ENCODE measurements at places on chromosomes 5 and 9.

DNA sequence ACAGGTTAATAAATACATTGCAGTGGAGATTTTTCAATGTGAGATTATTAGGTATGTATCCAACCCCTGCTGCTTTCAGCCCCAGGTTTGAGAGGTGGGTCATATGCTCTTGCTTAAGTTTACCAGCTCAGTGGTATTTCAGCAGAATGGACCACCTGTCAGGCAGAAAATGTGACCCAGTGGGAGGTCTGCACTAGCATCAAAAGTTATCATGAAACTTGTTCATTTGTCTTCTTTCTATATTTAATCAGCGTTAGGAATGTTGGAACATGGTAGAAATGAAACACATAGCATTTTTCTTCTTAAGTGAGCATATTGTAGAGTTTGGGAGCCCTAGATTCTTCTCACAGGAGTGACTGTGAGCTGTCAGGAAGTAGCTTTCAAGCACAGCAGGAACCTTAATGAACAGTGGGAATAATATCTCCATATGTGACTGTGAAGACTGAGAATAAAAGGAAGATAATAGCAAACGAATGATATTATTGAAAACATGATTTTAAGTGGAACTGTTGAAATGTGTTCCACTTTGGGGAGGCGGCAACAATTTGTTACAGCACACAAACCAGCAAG lies 596.9 kb upstream of the CDH6 start:
- DNase-seq = peak; percentile 86

DNA sequence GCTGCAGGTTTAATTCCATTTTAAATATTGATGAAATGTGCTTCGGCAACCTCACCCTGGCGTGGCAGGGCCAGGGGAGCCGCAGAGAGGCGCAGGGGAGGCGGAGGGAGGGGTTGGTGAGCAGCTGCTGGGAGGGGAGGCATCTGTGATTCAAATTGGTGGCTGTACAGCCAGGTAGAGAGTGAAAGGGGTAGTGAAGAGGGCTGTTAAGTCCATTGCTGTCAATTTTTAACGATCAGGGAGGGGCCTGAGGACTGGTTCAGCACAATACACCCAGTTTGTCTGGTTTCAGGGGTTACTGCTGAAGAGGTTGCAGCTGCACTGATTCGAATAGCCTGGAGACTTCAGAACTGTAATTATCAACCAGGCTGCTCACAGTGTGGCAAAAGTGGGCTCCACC lies 31.3 kb downstream of the LHX6 start:
- no peak for DNase-seq

DNA sequence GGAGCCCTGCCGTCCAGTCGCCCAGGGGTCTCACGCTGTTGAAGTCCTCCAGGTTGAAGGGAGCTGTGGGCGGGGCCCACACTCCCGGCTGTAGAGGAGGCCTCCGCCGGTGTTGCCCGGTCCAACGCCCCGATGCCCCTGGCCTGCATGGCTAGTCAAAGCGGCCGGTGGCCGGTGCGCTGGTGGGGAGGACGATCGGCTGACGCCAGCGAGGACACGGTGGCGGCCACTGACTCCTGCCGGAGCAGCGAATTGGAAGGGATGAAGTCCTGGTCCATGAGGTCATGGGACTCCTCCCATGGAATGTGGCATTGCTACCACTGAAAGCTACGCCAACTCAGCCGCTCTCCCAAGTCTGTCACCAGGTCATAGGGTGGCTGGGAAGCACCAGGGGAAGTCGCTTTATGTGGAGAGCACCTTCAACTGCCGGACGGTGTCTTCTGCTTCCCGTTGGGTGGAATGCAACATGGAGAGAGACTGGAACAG lies 11.8 kb downstream of the RCL1 start:
- DNase-seq = no peak

DNA sequence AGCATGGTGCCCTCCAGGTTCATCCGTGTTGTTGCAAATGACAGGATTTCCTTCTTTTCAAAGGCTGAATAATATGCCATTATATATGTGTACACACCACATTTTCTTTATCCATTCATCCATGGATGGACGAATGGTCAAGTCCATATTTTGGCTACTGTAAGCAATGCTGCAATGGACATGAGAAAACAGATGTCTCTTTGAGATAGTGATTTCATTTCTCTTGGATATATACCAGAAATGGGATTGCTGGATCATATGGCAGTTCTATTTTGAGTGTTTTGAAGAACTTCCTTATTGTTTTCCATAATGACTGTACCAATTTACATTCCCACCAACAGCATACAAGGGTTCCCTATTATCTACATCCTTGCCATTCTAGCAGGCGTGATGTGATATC lies 67.9 kb downstream of the TEK start:
- DNase-seq = no peak

GRCh38 chr9:116484492-116485061 lies 202.5 kb upstream of the TRIM32 start:
- DNase-seq = no peak

- DNase-seq = peak; percentile 54
Measured at GRCh38 chr9:2180154-2180553, 165.0 kb downstream of the SMARCA2 start.

GRCh38 chr9:17025281-17025680 lies 109.6 kb upstream of the CNTLN start:
- DNase-seq = no peak

- no peak for DNase-seq
Measured at GRCh38 chr5:134439210-134439654, 27.6 kb upstream of the CDKN2AIPNL start.

GRCh38 chr5:72237415-72237814 lies 82.6 kb downstream of the MRPS27 start:
- DNase-seq = no peak

DNA sequence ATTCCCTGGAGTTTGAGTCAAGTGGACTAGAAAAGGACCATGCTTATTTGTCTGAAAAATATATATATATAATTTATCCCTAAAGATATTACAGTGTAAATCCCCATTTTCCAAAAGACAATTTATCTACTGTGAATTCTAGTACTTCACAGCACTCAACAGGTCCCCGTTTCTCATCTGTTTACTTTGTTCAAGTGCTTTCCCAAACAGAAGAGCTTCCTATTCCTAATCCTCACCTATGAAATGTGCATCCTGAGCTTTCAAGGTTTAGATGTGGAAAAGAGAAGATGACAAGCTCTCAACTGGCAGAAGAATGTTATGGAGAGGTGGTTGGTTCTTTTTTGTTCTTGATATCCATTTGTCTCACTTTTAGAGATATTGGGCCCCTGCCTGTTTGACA lies 401.6 kb upstream of the ZNF608 start:
- no peak for DNase-seq

GRCh38 chr5:75701856-75702255 lies 15.4 kb downstream of the POC5 start:
- no peak for DNase-seq

- no peak for DNase-seq
Measured at GRCh38 chr5:176178789-176179188, 59.4 kb upstream of the SIMC1 start.

DNA sequence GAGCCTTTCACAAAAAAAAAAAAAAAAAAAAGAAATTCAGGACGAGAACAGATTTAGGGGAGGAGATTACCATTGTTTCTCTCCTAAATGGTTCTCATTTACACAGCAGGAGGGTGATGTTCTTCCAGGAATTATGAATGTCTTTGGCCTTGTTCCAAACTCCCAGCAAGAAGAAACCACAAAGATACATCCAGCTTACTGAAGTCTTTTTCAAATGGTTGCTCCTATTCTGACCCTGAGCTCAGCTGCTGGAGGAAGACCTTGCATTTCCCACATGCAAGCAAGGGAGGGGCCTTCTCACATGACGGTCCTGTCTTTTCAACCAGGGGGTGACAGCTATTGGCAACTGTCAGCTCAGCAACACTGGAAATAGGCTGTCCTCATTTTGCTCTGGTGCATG lies 203.0 kb upstream of the VLDLR start:
- DNase-seq = peak; percentile 95

- no peak for DNase-seq
Measured at GRCh38 chr5:151264113-151264512, 11.1 kb downstream of the GM2A start.

DNA sequence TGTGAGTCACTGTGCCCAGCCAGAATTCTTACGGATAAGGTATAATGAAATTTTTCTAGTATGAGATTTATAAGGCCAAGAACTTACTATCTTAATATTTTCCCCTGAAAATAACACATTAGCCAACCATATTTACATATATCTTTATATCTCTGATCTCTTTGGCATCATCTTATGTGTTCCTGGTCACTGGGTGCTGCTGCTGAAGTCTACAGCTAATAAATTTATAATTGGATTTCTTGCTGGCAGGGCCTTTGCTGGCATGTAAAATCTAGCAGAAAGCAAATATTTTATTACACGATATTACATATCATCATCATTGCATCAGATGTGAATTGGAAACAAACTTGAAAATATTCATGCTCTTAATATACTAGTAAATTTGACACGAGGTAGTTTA lies 590.7 kb downstream of the ANXA1 start:
- DNase-seq = no peak

DNA sequence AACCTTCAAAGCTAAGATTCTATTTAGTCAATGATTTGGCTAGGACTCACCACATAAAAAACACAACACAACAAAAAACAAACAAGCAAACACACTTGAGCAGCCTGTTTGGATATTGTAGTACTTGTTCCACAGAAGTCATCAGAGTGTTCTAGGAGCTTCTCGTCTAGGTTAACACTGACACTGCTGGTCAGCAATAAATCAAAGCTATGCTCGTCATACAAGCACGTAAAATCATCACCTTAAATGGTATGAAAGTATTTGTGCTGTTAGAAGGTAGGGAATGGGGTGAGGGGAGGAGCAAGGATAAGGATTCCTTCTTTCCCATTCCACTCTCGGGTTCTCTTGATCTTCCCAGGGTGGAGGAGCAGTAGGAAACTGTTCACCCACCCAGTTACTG lies 88.0 kb downstream of the ARL15 start:
- DNase-seq = no peak

DNA sequence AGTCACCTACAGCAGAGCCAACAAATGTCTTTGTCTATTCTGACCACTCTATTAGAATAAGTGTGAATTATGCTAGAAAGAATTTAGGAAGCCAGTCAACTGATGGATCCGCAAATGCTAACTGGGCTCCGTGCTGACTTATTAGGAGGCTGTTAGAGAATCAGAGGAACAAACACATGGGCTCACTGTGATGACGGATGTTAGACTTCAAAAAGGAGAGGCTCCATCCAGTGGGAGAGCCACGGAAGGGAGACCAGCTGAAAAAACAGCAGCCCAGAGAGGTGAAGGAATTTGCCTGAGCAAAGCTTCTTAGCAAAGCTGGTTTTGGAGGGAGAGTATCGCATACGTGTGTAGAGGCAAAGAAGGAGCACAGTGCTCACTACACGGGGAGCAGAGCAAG lies 5.8 kb upstream of the TGFBI start:
- DNase-seq = no peak

- no peak for DNase-seq
Measured at GRCh38 chr9:3898461-3899218, 372.8 kb upstream of the RFX3 start.

DNA sequence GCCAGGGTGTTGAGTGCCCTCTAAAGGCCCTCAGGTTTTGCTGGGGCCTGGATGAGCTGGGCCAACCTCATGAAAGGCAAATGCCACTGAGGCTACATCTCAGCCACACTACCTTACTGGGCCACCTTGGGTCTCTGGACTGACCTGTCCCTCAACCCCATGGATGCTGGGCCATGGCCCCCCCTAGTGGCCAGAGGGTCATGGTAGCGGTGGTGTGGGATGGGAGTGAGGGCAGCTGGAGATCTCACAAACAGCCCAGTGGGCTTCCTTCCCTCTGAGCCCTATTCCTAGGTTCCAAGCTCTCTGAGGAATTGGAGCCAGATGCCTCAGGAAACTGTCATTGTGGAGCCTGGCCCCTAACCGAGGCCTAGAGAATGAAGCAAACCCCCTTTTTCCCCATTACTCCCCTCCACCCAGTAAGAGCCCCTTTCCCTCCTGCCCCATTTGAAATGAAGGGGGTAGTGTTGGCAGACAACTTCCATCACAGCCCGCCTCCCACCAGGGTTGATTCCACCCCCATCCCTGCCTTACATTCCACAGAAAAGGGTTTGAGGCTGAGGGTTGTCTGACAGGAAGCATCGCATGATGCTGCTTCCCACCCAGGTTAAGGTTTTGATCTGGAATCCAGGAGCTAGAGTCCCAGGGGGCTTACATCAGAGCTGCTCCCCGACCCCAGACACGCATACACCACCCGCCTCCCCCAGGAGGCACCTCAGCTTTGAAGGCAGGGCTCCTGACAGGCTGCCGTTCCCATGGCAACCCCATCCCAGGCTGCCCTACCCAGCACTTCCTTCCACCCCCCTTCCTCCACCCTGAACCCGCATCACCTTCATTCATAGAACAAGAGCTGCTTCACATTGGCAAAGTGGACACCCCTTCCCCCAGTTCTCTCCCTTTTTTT lies 63.9 kb downstream of the PCDH1 start:
- peak; percentile 42 for DNase-seq

DNA sequence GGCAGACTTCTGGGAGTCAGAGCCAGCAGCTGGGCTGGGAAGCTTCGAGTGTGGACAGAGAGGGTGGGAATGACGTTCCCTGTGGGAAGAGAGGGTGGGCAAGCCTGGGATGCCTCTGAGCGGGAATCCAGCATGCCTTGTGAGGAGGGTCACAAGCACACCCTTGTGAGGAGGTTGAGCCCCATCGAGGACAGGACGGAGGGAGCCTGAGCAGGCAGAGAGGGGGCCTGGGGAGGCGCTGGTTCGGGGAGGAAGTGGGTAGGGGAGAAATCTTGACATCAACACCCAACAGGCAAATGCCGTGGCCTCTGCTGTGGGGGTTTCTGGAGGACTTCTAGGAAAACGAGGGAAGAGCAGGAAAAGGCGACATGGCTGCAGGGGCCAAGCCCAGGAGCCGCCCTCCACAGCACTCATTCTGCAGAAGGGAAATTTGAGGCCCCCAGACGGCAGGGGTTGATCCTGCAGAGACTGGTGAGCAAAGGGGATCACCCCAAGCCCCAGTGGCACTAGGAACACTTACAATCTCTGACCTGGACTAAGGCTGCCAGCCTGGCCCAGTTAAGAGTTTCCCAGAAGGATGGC lies 1.1 kb upstream of the IL13 start:
- no peak for DNase-seq

- no peak for DNase-seq
Measured at GRCh38 chr9:130371196-130371966, 73.4 kb upstream of the ASS1 start.

- DNase-seq = no peak
Measured at GRCh38 chr9:105403552-105404248, 44.1 kb upstream of the FSD1L start.

DNA sequence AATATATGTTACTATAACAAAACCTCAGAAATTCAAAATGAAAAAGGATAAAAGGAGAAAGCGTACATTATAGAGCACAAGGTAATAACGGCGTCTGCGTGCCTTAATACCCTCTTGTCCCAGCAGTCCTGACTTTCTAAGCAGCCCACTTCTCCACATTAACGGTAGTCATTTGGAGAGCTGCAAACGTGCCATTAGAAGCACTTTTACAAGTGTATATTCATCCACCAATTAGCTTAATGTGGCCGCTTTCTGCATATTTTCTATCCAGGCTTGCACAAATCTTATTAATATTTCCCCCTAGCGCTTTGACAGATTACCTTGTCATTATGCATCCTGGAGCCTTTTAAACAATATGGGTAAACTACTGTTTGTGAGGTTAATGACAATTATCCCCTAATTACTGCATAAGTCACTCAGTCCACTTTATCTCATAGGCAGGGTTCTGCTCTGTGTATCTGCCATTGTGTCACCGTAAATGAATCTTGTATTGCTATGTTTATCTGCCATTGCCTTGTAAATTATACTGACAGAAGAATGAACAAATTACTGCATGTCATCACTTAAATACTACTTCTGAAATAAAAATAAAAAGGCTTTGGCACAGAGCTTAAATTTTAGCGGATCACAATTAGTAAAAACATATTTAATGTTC lies 421.3 kb downstream of the BNC2 start:
- no peak for DNase-seq

Measured in NCI-H146 (cell line).